ENCODE measurements at places on chromosomes 7 and 10.
A peak's percentile ranks its signal among the peaks of the same experiment; 100 is the strongest.

DNA sequence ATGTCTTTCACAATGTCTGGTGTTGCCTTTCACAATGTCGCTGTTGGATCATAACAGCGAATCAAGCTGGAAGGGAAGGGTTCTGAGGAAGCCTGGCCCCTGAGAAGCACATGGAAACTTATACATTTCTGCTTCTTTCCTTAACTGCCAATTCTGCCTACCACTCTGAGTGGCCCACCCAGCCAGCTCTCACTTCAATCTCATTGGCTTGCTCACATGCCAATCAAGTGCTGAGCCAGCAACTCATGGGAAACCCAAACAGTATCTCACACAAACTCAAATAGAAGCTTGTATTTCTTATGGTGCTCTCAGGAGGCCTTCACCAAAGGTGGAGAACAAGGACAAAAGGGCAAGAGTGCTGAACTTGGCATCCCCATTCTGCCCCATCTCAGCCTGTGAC lies 117.4 kb upstream of the GPR26 start:
- no peak for DNase-seq

DNA sequence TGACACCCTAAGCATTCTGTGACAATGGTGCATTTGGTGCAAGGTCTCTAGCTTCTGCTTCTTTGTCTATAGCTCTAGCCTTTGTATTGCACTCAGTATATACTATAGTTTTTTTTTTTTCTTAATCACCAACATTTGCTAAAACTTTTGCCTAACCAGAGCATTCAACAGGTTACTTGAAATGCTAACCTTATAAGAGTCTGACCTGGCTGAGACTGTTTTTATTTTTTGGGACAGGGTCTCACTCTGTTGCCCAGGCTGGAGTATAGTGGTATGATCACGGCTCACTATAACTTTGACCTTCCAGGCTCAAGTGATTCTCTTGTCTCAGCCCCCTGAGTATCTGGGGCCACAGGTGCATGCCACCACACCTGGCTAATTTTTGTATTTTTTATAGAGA lies 92.4 kb downstream of the ZNF365 start:
- DNase-seq, result no peak

DNA sequence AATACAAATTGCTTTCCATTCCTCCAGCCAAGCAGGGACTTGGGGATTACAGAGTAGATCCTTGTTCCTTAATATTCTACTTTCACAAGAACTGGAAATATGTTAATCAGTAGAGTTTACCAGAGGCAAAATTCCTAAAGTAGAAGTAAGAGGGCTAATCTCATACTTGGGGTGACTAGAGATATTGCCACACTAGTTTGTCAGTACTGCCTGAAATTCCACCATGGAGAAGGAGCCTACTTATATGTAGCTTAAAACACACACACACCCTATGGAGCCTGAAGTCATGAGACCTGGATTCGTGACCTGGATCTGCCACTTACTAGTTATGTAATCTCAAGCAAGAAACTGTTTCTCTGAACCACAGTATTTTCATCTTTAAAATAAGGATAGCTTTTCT lies 33.9 kb downstream of the STRIP2 start:
- DNase-seq, result no peak

DNA sequence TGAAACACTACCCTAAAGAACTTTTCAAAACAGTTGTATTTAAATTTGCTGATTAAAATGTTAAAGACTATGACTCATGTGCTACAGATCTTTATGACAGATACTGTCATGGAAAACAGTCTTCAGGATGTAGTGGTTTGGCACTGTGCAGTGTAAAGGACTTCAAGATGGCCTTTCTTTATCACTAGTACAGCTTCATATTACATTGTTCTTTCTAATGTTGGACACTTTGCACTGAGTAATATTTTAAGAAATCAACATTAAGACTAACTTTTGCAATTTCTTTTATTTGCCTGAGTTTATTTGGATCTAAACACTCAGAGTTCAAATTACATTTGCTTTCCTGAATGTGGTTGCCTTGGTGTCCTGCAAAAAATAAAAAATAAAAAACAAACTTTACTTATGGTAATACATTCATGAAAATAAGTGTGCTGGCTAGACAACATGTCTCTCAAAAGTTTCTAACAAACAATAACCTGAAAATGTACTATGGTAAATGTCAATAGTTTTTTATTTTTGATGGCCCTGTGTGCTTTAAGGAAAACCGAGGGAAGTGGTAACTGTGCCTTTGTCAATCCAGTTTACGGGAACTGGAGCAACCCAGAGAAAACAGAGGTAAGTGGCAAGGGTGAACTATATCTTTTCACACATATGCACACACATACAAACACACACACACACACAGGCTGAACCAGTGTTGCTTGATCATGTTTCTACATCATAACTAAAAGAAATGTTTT lies 85.9 kb upstream of the PLXDC2 start:
- DNase-seq, result no peak

DNA sequence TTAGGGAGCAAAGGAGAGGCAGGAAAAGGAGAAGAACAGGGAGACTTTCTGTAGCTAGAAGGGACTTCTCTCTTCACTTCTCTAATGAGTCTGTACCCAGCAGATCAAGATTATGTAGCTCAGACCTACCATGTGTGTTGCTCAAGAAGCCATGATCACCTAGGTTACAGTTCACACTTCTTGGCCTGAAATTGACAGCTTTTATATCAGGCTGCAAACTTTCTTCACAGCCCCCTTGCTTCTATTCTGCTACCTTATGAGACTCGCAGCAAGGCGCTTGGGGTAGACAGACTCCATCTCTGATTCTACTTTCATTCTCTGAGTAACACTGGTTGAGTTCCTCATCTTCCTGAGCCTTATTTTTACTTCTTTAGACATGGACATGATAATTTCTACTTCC lies 19.6 kb upstream of the GIMAP2 start:
- DNase-seq, result no peak

DNA sequence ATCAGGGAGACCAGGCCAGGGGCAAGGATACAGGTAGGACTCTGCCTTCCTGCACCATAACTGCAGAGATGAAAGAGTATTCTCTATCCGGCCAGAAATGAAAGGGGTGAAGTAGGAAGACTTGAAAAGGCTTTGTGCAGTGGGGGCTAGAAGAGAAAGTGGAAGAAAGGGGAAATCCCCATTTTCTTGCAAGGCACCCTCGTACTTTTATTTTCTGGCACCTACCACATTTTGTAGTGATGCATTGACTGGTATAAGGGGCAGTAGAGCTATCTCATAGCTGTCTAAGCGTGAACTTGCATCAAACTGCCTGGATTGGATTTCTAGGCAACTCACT lies 752 bp upstream of the CAMK2G start:
- DNase-seq, result peak; percentile 76

DNA sequence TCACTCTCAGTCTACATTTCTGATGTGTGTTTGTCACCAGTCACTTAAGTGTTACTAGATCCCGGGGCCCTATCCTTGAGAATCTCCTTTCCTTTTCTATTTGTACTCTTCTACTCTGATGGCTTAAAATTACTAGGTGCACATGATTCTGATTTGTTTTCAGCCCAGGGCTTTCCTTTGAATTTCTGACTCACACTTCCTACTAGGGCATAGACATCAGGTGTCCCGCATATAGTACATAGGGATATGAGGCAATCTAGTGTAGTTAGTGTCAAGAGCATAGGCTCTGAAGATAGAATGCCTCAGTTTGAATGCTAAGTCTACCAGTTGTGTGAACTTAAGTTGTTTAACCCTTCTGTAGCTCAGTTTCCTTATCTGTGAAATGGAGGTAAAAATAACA lies 49.4 kb upstream of the LRRN3 start:
- DNase-seq, result no peak

DNA sequence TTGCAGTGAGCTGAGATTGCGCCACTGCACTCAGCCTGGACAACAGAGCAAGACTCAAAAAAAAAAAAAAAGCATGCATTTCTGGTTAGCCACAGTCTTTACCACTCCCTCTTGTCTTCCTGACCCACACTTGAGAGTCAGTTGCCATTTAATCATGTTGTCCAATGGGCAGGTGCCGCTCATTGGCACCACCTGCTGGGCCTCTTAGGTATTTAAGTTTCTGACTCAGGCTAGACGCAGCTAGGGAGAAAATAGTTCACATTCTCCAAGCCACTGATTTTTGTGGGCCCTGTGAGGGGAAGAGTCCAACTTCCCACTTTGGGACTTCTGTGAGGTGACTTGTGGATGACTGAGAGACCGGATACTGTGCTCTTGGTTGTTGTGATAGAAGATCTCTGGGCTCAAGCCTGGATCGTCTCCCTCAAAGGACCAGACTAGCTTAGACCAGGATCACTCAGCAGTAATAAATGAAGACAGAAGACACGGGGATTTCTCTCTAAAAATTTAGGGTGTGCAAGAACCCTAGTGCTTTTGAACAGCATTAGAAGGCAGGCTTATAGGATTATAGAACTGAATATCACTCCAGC lies 26.8 kb upstream of the SORCS3 start:
- no peak for DNase-seq

DNA sequence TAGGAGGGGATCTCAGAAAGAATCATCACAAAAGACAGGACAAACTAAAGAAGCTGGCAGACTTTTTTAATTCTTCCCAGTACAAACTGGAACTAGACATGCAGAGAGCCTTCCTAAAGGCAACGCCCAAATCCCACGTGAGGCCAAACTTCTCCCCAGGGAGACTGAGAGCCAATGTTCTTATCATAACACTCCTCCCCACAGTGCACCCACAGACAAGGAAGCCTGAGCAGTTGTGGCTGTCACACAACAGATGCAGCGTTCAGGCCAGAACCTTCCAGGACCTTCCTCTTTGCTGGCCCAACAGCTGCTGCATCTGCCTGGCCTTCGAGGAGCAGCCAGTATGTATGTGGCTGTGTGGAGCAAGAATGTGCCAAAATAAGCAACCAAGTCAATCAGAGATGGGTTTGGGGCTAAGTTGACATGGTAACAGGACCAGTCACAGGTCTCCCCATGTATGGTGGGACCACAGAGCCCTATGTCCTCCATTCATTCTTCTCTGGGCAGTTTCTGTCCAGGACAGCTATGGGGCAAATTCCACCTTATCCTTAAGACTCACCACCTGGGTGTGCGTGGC lies 34.9 kb downstream of the SRPK2 start:
- no peak for DNase-seq

DNA sequence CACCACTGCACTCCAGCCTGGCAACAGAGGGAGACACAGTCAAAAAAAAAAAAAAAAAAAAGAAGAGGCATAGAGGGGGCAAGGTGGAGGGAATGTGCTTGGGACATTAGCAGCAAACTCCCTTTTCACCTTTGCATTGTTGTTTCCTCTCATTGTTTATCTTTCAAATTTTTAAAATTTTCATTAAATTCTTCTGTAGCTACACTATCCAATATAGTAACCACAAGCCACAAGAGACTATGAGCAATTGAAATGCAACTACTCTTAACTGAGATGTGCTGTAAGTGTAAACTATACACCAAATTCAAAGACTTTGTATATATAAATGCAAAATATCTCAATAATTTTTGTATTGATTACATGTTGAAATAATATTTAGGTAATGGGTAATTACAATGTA lies 43.4 kb downstream of the EBLN1 start:
- DNase-seq, result no peak

- DNase-seq, result no peak
Measured at GRCh38 chr7:155922067-155922816, 110.0 kb upstream of the SHH start.

DNA sequence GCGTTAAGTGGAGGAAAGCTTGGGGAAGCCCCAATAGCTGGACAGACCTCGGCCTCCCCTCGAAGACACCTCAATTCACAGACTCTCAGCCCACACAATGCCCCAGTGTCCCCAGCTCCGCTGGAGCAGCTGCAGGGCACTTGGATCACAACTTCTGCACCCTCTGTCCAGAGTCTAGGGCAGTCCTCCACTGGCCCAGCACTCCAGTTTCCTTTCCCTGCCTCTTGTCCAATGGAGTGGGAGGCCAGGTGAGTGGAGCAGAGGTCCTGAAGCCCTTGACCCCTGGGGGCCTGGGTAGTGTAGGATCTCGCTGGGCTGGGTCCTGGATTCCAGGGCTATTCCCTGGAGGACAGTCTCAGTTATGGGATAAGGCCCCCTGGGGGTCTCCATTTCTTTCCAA lies 11.9 kb downstream of the SFRP5 start:
- no peak for DNase-seq

GRCh38 chr7:91512958-91513357 lies 248.7 kb downstream of the FZD1 start:
- no peak for DNase-seq

GRCh38 chr7:31494421-31494820 lies 19.5 kb upstream of the ITPRID1 start:
- DNase-seq, result no peak

GRCh38 chr7:37730501-37730900 lies 46.9 kb downstream of the GPR141 start:
- no peak for DNase-seq

- DNase-seq, result no peak
Measured at GRCh38 chr10:29124864-29125263, 164.0 kb upstream of the LYZL1 start.

- peak; percentile 15 for DNase-seq
Measured at GRCh38 chr10:97759158-97759887, 12.5 kb downstream of the SFRP5 start.

DNA sequence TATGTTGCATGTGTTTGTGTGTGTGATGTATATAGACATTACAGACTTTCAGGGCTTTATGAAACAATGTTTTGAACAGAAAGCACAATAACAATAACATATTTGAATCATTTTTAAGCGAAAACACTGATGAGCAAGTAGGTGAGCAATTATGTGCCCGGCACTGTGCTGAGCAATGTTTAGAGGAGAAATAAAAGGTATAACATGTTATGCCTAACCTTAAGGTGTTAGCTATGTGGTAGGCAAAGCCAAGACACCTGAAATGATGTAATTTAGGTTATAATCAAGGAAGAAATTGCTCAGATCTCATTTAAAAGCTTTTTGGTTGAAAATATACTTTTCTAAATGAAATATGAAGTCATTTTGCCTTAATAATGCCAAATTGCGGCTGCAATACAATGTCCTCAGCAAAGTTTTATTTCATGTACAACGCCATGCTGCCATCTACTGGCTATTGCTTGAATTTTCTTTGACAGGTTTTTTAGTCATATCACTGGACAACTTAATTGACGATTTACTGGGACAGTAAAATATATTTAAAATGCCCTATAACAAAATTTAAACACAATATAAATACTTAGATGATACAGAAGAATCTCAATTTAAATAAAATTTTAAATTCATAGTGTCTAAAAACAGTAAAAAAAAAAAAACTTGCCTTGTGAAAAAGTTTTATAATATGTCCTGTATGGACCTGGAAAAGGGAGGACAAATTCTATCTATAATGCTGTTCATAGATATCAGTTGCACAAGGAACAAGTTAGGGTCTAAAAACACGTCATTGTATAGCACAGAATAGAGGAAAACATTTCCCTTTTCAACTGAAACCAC lies 131.1 kb upstream of the CDK1 start:
- DNase-seq, result peak; percentile 25

- no peak for DNase-seq
Measured at GRCh38 chr7:24715171-24715570, 42.1 kb downstream of the GSDME start.

Data from central memory CD4-positive, alpha-beta T cell (primary cell).